ENCODE measurements at places on chromosomes 11 and 22.

DNA sequence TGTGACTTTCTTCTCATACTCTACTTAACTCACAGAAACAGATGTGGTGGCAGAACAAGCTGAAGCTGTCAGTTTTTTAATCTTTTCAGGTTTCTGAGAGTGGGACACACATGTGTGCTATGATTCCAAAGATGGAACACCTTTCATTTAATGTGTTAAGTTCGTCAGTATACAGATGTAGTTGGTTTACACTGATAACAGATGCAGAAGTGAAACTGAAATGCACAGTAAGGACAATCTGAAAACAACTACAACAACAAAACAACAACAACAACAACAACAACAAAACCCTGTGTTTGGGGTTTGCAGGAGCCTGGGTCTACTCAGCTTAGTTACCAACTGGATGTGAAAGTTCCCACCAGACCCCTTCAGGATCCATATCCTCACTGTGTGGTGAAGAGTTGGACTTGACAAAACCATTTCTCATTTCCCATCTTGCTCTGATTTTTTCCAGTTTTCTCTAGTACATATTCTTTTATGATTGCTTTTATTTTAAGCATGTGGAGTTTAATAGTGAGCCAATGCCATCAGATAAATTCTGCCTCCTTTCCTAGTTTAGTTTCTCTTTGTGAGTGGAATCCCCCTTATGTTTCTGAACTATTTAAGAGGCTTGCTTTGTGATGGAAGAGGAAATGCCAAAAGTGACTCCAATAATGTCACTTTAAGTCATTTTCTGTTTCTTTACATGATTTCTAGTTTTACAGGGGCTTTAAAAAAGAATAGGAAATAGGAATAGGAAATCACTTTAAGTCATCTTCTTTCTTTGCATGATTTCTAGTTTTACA, 47.8 kb downstream of the ARHGAP42 start:
- no peak for DNase-seq

GRCh38 chr11:61776561-61777075, 15.8 kb downstream of the TMEM258 start:
- DNase-seq = peak; percentile 59

GRCh38 chr11:5865826-5866225, 8.3 kb upstream of the OR52E8 start:
- no peak for DNase-seq

DNA sequence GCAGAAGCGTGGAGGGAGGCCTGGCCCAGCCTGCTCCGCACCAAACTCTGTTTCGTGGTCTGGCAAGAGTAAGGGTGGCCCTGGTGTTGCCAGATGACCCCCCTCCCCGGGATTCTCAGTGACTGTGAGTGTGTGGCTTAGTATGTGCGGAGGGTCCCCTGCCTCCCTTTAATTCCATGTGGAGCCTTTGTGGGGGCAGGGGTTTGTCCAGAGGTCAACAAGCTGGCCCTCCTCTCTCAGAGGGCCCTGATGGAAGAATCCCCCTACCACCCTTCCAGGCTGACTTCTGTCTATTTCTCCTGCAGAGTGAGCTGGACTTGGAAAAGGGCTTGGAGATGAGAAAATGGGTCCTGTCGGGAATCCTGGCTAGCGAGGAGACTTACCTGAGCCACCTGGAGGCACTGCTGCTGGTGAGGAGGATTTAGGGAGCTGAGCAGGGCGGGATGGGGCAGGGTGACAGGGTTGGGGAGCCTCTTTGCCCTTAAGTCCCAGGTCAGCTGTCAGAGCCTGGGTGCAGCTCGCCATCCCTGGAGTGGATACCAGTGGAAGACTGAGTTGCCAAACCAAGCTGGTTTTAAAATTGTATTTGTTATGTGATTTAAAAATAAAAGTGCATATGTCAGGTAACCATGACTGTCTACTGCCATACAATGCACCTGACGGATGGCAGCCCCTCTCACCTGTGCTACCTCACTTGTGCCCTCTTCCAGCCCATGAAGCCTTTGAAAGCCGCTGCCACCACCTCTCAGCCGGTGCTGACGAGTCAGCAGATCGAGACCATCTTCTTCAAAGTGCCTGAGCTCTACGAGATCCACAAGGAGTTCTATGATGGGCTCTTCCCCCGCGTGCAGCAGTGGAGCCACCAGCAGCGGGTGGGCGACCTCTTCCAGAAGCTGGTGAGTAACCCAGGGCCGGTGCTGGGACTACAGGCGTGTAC, 80.6 kb downstream of the BCR start:
- no peak for DNase-seq

GRCh38 chr11:125256541-125257189, 92.1 kb downstream of the PKNOX2 start:
- no peak for DNase-seq

GRCh38 chr11:94169930-94170545, 41.4 kb downstream of the PANX1 start:
- DNase-seq = no peak

GRCh38 chr11:13109616-13110015, 100.5 kb downstream of the RASSF10 start:
- DNase-seq = no peak

DNA sequence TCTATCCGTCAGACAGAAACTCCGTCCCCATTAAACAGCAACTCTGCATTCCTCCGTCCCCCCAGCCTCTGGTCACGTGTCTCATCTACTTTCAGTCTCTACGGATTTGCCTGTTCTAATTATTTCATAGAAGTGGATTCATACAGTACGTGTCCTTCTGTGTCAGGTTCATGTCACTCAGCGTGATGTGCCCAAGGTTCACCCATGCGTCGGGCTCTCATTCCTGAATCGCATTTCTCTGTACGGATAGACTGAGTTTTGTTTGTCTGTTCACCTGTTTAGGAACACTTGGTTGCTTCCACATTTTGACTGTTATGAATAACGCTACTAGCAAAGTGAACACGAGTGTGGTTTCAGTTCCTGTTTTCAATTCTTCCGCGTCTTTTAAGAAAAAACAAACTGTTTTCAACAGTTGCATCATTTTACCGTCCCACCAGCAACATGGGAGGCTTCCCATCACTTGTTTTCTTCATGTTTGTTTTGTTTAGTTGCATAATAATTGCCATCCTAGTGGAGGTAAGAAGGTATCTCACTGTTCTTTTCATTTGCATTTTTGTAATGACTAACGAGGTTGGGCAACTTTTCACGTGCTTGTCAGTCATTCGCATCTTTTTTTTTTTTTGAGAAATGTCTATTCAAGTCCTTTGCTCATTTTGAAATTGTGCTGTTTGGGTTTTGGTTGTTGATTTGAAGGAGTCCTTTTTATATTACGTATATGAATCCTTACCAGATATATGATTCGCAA, 8.9 kb upstream of the NLRP6 start:
- DNase-seq = peak; percentile 21
